Caudate nucleus (tissue), 63 donors: ENCODE measurements at places on chromosomes 7 and 10.

DNA sequence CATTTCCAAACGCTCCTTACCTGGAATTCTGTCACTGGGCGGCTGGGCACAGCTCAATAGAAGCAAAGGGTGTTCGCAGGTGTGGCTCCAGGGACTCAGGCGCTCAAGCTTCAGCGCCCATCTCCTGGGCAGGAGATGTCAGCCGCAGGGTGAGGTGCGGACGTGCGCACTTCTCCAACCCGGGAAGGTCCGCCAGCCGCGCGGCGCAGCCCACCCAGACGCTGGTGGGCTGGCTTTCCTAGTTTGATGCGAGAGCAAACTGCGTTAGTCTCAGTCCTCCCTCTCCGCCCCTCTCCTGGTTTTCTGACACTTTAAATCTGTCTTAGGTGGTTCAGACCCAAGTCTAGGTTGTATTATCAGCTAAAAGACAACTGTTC lies 267 bp downstream of the CALCR start:
- no peak for DNase-seq

- no peak for DNase-seq
Observed at GRCh38 chr7:51629206-51629605, 312.6 kb upstream of the COBL start.

DNA sequence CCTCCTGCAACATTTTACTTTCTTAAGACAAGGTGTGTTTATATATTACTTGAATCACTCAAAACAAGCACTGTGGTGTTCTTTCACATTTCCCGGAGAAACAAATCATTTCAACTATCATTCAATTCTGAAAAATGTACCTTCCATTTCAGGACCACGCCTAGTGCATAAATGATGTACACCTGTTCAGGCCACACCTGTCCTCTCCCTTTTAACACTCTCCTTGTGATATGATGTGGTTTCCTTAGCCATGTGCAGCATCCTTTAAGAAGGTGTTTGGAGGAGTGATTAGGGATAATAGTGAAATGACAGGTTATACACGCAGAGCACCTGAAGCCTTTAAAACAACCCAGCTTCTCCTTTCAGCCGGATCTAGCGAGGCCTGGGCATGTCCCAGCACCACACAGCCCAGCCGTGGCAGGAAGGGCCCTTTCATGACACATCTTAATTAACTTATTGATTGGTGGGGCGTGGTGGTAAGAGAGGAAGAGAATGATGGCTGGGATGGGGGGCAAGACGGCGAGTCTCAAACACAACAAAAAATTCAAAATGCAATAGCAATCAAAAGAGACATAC lies 26.9 kb downstream of the ABLIM1 start:
- no peak for DNase-seq

- no peak for DNase-seq
Observed at GRCh38 chr10:37488792-37489657, 363.6 kb downstream of the ANKRD30A start.

DNA sequence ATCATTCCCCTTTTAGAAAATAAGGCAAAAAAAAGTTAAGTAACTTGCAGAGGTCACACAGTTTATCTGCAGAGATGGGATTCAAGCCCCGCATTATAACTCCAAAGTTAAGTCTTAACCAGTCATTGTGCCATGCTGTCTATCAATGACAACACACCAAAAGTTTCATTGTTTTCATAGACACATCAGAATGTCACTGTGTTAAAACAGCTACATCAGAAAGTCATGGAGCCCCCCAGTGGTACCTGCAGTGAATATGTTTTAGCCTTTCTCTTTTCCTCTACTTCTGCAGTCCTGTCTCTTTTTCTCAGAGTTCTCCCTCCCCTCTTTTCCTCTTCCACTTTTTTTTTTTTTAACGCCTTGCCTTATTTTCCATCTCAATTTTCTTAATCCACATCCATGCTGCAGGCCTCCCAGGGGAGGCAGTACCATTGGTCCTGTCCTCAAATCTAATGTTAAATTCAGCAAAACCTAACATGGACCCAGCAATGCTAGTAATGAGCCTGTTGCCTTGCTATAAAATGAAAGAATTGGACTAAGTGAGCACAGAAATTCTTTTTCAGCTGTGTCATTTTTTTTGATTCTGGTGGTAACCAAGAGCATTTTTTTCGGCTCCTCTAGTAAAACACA lies 3.8 kb upstream of the NRCAM start:
- DNase-seq, result no peak

- no peak for DNase-seq
Observed at GRCh38 chr10:43846187-43846680, 197.6 kb upstream of the ZNF32 start.

- DNase-seq, result no peak
Observed at GRCh38 chr7:29401769-29402168, 161.9 kb upstream of the PRR15 start.

DNA sequence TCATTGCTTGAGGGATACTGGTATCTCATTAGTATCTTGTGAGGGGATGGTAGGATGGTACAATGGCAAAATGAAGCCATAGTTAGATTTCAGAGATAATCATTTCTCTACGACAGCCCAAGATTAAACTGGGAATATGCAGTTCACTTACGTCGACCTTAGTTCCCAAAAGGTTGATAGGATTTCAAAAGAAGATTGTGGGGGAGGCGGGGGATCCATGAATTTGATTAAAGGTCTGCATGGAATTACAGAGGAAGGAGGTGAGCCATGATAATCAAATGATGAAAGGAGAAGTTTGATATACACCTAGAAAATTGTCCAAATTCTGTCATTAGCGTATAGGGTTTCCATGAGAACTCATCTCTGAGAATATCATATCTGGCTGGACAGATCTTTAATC lies 206.6 kb downstream of the CELF2 start:
- no peak for DNase-seq

GRCh38 chr7:85011127-85011526 lies 175.7 kb downstream of the SEMA3D start:
- DNase-seq, result no peak

DNA sequence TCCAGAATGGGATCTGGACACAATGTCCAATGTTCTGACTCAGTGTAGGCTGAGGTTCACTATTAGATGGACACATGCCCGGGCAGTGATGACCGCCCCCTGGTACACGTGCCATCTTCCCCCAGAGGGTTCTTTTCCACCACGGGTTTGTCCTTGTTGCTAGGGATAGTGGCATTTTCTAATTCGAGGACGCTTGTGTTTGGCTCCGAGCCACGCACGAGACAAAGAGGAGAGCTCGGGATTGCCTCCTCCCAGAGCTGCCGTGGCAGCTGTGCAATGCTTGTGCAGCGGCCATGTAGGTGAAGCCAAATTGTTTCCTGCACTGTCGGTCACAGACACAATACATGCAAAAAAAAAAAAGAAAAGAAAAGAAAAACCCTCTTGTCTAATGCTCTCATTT lies 207.5 kb downstream of the PAXIP1 start:
- DNase-seq, result no peak

GRCh38 chr7:152399344-152399743 lies 36.5 kb downstream of the KMT2C start:
- no peak for DNase-seq

DNA sequence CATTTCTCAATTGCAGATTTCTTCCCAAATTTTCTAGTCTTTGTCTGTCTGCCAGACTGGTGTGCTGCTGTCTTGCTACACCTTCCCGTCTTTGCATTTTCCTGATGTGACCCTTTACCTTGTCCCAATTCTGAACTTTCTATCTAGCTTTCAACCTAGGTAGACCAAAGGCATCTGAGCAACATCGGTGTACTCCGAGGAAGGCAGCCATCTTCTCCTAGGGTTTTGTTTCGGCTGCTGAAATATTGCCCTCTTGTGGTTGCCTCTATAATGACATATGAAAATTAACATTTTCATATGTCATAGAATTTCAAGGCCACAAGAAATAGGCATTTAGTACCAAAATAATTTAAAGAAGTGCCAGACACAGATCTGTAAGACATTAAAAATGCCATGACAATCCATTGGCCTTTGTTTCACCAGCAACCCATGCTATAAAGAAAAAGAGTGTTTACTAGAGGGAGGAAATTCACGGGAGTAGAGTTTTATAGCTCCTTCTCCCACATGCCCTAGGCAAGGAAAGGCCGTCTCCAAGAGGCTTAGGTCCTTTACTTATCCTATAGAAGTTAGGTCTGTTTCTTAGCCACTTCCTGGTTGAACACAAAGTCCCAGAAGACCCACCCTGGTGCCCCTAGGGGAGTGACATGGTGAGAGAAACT lies 23.4 kb downstream of the OR9A2 start:
- no peak for DNase-seq

DNA sequence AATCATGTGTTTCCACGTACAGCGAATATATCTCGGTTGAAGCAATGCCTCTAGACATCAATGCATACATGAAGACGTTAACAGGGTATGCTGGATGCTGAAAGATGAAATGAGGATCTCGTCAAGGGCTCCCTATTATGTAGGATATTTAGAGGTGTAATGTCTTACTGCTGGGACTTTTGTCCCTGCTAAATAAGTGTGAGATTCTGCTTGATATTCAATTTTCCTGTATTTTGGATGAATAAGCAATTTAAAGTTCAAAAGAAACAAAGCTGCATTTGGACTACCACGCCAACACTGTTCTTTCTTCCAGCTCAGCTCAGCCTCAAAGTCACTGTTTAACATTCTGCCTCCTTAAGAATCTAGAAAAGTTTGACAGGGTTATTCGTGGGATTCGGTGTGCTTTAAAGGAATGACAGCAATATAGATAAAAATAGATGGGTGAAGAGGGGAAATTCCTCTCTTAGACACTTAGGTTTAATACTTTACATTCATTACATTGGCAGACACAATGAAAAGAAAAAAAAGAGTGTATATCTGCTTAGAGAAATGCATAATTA lies 110.1 kb upstream of the RHEB start:
- no peak for DNase-seq

GRCh38 chr7:43520201-43520600 lies 62.7 kb upstream of the STK17A start:
- DNase-seq, result no peak

DNA sequence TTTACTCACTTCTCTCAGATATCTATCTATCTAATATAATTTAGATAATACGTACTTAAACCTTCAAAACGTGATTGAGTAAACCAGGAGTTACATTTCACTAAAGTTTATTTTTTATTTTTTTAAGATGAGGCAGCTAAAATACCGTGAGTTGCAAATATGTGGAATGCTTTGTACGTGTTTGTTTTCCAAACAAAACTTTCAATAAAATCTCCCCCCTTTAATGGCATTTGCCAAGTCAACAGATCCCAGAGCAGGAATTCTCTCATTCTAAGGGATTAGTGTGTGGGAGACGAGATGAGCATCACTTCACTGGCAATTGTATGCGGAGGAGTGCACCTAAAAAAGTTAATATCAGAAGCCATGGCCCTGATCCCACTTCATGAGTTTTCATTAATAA lies 53.7 kb upstream of the MAGI2 start:
- no peak for DNase-seq

DNA sequence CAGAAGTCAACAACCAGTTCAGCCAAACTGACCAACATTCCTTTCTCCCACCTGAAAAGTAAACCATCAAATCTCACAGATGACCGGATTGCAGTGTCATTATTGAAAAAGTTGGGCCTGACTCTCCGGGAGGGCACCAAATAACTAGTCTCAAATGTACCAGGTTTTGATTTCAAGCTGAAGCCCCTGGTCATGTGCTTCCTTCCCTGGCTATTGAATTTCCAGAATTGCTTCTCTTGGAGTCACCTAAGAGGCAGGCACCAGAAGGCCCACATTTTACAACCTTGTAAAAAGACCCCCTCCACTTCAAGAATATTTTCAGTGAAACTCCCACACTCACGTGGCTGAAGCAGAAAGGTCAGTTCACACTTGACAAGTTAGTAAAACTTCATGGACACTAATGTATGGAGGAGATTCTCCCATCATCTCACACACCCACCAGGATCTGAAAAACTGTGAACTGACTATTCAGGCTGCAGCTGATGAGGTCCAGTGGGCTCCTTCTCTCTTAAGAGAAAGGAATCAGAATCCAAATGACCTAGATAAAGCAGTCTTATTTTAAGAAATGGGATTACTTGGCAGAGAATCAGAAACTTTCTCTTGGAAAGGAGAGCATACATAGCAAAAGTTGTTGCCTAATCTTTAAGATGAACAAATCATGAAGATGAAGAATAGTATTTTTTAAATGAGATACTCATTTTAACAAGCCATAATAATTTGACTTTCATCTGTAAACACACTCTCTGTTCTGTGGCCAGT lies 53.6 kb downstream of the DLD start:
- no peak for DNase-seq

- DNase-seq, result no peak
Observed at GRCh38 chr7:140898786-140899536, 25.8 kb downstream of the BRAF start.

DNA sequence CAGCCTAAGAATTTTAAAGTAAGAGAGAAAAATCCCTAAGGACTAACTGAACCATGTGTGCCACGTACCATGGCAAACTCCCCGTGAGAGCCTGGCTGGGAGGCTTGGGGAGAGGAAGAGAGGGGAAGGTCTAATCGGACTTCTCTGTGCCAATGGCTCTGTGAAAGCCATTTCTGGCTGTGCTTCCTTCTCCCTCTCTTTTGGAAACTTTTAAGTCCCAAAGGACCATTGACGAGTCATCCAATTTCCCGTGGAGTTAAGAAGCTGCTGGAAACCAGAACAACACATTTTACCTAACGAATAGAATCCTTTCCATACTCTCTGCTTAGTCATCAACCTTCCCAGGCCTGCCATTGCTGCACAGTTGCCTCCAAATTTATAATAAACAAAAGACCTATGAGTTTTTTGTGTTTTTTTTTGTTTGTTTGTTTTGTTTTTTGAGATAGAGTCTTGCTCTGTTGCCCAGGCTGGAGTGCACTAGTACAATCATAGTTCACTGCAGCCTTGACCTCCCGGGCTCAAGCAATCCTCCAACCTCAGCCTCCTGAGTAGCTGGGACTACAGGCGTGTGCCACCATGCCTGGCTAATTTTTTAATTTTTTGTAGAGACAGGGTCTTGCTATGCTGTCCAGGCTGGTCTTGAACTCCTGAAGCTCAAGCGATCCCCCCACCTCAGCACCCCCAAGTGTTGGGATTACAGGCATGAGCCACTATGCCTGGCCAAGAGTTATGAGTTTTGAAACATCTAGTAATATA lies 13.2 kb downstream of the LAMB1 start:
- DNase-seq, result no peak

GRCh38 chr7:94540428-94540827 lies 30.8 kb downstream of the CASD1 start:
- no peak for DNase-seq

- DNase-seq, result no peak
Observed at GRCh38 chr7:86978808-86979506, 80.5 kb downstream of the ELAPOR2 start.

DNA sequence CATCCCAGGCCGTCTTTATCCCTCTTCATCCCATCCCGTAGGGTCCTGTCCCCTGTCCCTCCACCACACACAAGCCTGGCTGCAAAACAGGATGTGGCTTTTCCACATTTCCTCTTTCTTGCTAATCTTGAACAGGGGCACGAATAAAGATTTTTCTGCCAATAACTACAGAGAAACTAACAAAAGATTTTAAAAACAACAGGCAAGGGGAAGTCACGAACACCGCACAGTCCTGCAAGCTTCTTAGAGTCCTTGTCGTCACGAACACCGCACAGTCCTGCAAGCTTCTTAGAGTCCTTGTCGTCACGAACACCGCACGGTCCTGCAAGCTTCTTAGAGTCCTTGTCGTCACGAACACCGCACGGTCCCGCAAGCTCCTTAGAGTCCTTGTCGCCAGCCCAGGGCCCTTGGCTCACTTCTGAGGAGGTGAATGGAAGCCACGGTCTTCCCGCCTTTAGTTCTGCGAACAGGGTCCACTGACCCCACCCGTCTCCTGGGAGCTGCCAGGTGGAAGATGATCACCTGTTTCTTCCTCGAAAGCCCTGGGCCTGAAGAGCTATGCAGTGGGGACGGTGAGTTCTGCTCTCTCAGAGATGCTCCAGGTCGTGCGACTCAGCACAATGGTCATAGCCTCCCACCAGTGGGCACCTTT lies 10.3 kb upstream of the INSIG1 start:
- DNase-seq, result no peak
